NCI-H510A treated with DMSO at 0.1 percent for 48 hours (cell line): ENCODE measurements at places on chromosomes 6 and 20.
A peak's percentile ranks its signal among the peaks of the same experiment; 100 is the strongest.

DNA sequence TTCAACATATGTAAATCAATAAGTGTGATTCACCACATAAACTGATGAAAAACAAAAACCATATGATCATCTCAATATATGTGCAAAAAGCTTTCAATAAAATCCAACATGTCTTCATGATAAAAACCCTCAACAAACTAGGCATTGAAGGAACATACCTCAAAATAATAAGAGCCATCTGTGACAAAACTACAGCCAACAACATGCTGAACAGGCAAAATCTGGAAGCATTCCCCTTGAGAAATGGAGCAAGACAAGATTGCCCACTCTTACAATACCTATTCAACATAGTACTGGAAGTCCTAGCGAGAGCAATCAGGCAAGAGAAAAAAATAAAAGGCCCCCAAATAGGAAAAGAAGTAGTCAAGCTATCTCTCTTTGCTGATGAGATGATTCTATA, 76.5 kb downstream of the OTOR start:
- no peak for DNase-seq

GRCh38 chr6:5466281-5467136, 205.2 kb downstream of the FARS2 start:
- DNase-seq: no peak

- no peak for DNase-seq
Observed at GRCh38 chr20:8073024-8073832, 53.7 kb upstream of the TMX4 start.

- no peak for DNase-seq
Observed at GRCh38 chr6:44867571-44868334, 460.4 kb upstream of the RUNX2 start.

DNA sequence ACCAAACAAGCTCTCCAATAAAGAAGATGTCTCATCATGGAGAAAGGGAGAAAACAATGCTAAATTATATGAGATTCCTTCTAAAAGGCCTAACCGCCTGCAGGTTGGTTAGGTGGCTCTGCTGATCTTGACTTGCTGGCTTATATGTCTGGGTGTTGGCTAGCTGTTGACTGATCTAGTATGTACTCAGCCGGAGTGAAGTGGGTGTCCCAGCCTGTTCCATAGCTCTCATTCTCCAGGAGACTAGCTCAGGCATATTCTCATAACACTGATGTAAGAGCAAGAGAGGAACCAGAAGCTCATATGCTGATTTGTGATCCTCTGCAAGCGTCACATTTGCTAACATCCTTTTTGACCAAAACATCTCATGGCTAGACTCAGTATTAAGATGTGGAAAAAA, 473.0 kb downstream of the BMP2 start:
- DNase-seq: peak; percentile 85

DNA sequence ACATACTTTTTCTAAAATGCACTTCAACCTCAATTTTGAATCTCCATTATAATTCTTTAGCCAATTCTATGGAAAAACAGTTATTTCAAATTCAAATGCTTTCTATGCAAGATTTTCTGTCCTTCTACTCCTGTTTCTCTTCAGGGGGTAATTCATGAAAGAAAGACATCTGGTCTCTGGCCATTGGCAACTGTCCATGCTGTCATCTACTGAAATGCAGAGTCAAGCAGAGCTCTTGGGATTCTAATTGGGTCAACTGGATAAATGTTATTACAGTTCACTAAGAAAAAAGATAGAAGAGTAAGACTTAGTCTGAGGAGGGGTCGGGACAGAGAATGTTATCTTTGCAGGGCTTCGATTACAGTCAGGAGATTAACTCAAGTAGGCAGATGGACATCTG, 22.0 kb upstream of the BMP5 start:
- no peak for DNase-seq

GRCh38 chr6:101294676-101295075, 98.8 kb upstream of the GRIK2 start:
- no peak for DNase-seq

GRCh38 chr6:136072691-136073090, 177.4 kb downstream of the MTFR2 start:
- no peak for DNase-seq

DNA sequence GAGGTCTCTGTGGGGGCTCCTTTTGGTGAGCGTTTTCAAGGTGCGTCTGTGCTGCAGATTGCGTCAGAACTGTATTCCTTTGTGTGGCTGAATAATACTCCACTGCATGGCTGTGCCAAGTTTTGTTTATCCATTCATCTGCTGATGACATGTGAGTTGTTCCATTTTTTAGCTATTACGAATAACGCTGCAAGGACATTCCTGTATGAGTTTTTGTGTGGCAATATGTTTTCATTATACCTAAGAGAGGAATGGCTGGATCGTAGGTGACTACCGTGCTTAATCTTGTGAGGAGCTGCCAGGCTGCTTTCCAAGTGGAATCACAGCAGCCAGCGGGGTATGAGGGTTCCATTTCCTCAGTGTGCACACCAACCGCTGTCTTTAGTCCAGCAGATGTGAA, 1.1 kb upstream of the DACT2 start:
- DNase-seq: no peak
